Stimulated activated CD8-positive, alpha-beta memory T cell treated with anti-CD3 and anti-CD28 coated beads, Interleukin-15, amount 100 ng/mL, for 4 hours (primary cell): ENCODE measurements at places on chromosomes 4 and X.

- no peak for DNase-seq
Observed at GRCh38 chr4:71163317-71163716, 169.9 kb downstream of the DCK start.

DNA sequence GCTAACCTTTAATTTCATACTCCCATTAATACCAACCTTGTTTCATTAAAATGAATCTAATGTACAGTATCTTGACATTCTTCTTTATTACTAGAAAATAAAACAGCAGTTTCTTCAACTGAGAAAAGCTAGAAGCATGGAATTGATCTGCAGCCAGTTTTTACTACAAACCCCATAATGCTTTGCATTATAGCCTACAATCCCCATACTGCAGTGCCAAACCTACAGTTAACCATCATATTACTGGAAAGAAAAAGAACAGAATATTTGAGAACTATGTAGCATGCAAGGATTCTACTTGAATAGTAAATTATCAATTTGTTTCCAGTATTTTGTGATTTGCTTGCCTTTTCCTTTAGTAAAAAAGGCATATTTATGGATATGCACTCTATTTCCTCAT lies 3.2 kb upstream of the IL1RAPL1 start:
- DNase-seq = no peak

DNA sequence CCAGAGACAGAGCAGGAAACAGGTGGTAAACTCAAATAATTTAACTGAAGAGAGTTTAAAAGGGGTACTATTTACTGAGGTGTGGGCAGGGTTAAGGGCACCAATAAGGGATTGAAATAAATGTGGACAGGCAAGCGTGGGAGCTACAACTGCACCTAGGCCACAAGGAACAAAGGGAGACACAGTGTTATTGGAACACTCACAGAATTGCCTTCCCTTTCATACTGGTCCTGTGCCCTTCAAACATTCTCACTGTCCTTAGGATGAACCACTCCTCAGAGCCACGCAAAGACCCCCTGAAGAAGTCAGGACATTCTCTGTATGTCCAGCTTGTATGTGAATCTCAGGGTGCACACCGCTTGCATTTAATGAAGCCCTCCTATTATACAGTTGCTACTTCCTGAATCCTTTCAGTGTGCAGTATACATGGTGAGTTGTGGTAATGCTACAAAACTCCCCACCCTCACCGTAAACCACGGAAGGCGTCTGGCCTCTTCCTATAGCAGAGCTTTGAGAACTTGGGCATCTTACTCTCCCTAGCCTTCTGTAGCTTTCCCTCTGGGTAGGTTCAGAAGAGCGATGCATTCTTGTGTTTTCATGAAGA lies 9.6 kb upstream of the MRPL1 start:
- no peak for DNase-seq

DNA sequence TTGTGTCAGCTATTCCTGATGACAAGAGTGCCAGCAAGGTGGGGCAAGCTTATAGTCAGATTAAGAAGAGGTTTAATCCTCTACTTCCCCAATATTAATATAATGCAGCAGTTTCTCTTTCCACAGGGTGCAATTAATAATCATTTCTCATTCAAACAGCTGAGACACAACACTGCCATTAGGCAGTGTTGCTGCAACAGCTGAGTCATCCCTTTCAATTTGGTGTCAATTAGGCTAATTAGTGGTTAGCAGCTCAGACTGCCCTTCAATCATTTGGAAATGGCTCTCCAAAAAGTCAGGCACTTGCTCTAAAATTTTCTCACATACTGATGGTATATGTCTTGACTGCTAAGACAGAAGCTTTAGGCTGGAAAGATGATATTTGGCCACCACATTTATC lies 265.7 kb upstream of the FAM241A start:
- no peak for DNase-seq

DNA sequence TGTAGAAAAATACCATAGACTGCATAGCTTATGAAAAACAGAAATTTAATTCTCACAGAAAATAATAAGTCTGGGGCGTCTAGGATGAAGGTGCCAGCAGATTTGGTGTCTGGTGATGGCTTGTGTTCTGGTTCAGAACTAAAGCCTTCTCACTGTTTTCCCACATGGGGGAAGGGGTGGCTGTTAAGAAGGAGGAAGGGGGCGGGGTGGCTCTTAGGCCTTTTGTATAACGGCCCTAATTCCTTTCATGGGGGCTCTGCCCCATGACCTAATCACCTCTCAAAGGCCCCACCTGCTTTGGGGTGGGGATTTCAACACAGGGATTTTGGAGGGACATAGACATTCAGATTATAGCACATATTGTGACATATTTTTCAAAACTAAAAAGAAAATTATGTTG lies 173.2 kb upstream of the TECRL start:
- DNase-seq = no peak

GRCh38 chr4:185742766-185743165 lies 69.2 kb downstream of the SORBS2 start:
- no peak for DNase-seq

DNA sequence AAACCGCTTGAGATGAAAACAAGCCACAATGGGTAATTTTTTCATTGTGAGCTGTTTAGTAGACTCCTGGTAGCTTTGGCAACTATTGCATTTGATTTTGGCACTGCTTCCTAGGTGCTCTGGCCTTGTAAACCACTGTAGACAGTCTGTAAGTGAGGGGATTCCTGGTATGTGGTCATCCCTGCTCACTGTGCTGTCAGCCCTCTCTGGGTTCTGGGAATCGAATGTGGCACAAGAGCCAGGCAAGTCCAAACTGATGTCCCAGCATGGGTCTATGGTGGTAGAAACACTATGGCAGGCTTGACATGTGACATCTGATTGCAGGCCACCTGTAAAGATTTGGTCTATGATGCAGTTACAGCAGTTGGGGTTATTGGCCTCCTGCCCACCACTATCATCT lies 2.5 kb downstream of the USP51 start:
- DNase-seq = no peak

DNA sequence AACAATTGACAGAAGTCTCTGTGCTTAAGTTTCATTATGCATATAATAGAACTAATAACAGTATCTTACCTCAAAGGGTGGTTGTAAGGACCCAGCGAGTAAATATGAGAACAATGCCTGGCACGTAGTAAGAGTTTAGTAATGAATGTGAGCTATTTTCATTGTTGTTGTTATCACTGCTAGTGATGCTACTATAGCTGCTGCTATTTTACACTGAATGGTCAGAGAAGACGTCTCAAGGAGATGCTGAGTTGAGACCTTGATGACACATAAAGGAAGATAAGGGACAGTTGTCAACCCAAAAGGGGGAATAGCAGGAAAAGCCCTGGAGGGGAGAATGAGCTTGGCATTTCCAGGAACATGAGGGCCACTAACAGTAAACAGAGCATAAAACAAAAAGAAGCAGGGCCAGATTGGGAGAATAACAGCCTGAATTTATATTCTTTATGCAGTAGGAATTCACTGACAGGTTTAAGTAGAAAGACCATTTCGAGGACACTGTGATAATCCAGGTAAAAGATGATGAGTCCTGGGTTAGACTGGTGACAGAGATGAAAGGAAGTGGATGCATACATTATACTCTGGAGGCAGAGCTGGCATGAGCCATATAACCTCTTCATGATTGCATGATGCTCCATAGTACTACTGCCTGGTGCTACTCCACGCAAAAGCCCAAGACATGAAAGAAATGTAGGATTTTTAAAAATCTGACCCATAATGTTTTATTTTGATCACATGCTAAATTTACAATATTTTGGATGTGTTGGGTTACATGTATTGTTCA lies 23.1 kb downstream of the ATP8A1 start:
- no peak for DNase-seq

GRCh38 chr4:10639100-10639499 lies 45.5 kb downstream of the CLNK start:
- DNase-seq = no peak

GRCh38 chr4:176746846-176747245 lies 45.9 kb downstream of the VEGFC start:
- no peak for DNase-seq

DNA sequence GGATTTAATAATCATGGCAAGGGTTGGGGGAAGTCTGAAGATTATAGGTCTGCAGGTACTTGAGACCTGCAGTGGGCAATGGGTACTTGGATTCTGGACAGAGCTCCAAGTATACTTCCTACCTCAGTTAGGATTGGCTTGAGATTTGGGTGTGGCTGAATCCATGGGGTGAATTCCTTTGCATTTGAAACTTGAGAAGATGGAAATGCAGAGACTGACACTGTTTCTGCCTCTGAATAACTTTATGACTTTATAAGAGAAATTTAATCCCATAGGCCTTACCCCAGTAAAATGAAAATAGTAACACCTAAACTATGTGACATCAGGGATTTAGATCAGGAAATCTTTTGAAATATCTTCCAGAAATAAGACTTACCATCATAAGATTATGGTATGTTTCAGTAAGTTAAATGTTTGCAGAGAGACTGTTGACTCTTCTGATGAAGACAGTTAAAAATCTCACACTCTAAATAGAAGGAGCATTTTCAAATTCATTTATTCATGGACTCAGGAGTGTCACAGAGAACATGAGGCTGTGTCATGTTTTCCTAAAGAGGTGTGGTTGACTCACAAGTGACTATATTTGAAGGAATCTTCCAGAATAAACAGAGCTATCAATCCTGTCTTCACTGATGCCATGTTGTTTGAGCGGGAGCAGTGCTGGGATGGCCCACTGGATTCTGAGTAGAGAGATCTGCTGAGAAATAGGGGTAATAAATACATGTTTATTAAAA lies 513.5 kb upstream of the NR3C2 start:
- no peak for DNase-seq

DNA sequence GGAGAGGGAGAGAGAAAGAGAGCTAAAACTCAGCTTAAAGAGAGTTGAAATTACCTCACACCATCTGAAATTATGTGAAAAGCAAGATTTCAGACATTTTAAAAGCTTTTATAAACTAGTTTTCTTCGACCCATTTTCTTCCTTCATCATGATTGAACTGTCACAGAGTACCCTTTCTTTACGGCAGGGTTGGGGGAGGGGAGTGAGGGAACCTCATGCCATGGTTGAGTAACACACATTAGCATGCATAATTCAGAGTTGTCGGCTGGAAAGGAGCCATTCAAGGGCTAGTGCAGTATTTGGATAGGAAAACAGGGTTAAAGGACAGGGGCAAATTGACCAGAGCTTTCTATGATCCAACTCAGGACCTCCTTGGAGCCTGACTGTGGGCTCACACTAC lies 46.2 kb downstream of the PCDH19 start:
- DNase-seq = no peak

DNA sequence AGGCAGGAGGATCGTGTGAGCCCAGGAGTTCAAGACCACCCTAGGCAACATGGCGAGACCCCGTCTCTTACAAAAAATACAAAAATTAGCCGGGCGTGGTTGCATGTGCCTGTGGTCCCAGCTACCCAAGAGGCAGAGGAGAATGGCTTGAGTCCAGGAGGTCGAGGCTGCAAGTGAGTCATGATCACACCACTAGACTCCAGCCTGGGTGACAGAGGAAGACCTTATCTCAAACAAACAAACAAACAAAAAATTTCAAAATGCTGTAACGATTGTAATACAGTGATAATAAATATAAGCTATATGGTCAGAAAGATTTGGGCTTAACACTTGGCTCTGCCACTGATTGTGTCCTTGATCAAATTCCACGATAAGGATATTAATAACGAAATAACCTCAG lies 24.2 kb downstream of the SLC25A4 start:
- no peak for DNase-seq

GRCh38 chrX:66756717-66757116 lies 117.8 kb upstream of the EDA2R start:
- no peak for DNase-seq

GRCh38 chr4:109877400-109877799 lies 29.5 kb downstream of the LRIT3 start:
- DNase-seq = no peak

- DNase-seq = no peak
Observed at GRCh38 chr4:38896940-38897339, 29.3 kb downstream of the FAM114A1 start.

GRCh38 chr4:104870495-104871233 lies 276.0 kb upstream of the TET2 start:
- DNase-seq = no peak

DNA sequence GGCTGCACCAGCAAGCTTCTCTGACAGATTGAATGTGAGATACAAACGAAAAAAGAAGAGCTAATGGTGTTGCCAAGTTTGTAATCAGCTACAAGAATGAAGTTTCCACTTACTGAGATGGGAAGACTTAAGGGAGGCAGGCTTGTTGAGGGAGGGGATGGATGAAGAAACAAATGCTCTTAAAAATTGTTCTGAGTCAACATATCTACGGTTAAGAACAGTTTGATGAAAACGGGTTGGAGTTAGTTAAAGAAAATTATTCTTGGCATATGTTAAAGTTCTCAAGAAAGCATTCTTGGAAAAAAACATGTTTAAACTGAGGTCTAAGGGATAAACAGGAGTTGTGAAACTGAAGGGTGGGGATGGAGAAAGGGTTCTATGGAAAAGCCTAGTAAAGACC lies 816.3 kb upstream of the HS3ST1 start:
- no peak for DNase-seq

- DNase-seq = no peak
Observed at GRCh38 chrX:12488771-12489170, 302.4 kb upstream of the PRPS2 start.

- DNase-seq = no peak
Observed at GRCh38 chr4:113635739-113636437, 125.7 kb downstream of the CAMK2D start.

- DNase-seq = no peak
Observed at GRCh38 chr4:125070861-125071260, 243.9 kb upstream of the FAT4 start.

DNA sequence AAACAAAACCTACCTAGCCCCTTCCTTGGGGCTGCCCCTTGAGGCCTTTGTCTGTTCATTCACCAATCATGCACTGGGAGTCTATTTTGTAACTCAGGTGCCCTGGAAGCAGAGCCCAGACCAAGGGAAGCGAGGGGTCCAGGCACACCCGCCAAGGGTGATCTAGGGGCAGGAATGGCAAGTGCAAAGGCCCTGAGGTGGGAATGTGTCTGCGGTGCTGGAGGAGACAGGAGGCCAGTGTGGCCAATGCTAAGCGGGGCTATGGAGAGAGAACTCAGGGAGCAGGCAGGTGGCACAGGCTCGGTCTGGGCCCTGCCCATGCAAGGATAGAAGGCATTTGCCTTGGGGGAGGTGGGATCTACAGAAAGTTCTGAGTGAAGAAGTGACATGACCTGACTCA lies 3.5 kb upstream of the SH3BP2 start:
- no peak for DNase-seq

GRCh38 chrX:8845060-8845459 lies 43.9 kb upstream of the FAM9A start:
- DNase-seq = no peak

- DNase-seq = no peak
Observed at GRCh38 chr4:141215030-141215429, 5.7 kb upstream of the ZNF330 start.

DNA sequence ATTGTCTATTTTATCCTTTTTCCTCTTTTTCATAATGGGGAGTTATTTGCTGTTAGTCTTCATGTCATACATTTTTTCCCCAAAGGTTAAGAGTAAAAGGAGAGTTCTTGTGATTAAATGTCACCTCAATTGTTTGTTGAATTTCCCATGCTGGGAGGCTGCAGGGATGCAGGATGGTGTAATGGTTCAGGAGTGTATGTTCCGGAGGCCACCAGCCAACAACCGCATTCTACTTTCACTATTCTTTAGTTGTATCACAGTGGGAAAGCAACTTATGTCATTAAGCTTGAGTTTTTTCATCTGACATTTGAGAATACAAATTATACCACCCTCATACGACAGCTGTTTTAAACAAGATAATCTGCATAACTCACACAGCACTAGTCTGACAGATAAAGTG lies 15.4 kb downstream of the AFP start:
- DNase-seq = no peak
